Adrenal gland (tissue), 19 donors: ENCODE measurements at places on chromosomes 4 and X. TPM values are rescaled to one million over a fixed set of nuclear protein-coding genes. Genes with fewer than 3 reads are reported as not detected.

DNA sequence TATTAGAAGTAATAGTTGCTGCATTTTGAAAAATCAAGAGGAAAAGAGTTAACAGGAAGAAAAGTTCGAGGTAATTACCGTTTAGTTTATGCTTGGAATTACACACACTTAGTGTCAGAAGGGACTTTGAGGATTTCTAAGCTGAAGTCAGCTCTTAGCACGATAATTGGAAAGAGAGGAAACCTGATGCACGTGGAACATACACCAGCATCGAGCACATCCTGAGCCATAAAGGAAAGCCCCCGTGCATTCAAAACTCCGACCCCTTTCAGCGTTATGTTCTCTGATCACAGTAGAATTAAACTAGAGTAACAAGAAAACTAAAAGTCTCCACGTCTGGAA, 400 bp upstream of the PAQR3 start:
- no peak overlapping the region for H3K27ac ChIP-seq
- H3K27me3 ChIP-seq: no peaks in the 10 kb centered on the region
- no peak overlapping the region for H3K4me3 ChIP-seq
- no peaks in the 10 kb centered on the region for H3K36me3 ChIP-seq
- peaks cover 11% of the 10 kb centered on the region for H3K4me1 ChIP-seq

- no peak overlapping the region for H3K27ac ChIP-seq
- no peak for DNase-seq
Observed at GRCh38 chr4:19472666-19473065, 779.0 kb upstream of the SLIT2 start.

GRCh38 chrX:43316146-43316545, 340.0 kb upstream of the MAOA start:
- H3K27ac ChIP-seq: no peak overlapping the region
- H3K27me3 ChIP-seq: peaks cover 13% of the 10 kb centered on the region
- H3K36me3 ChIP-seq: no peaks in the 10 kb centered on the region
- H3K4me3 ChIP-seq: no peak overlapping the region

- H3K27ac ChIP-seq: no peak overlapping the region
- DNase-seq: no peak
- H3K4me1 ChIP-seq: no peaks in the 10 kb centered on the region
- no peak overlapping the region for H3K4me3 ChIP-seq
Observed at GRCh38 chrX:150256297-150256650, 106.8 kb upstream of the MAMLD1 start.

DNA sequence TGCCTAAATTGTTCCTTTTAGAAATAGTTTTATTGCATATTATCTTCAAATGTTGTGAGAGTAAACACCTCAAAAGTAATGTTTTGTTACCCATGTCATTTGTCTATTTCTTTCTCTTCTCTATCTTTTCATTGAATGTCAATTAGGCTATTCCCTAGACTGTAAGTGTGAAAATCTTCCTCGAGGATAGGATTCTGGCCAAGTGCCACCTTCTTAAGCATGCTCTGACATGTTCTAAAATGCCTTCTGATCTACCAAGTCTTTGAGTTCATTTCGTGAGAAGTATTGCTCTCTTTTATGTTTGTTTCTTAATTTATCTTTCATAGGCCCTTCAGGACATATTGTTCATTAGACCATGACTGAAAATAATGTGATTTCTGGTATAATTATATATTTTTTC, 44.1 kb upstream of the TLL1 start:
- no peaks in the 10 kb centered on the region for H3K4me1 ChIP-seq
- H3K27me3 ChIP-seq: no peaks in the 10 kb centered on the region
- H3K4me3 ChIP-seq: no peak overlapping the region
- no peaks in the 10 kb centered on the region for H3K36me3 ChIP-seq
- no peak for DNase-seq

DNA sequence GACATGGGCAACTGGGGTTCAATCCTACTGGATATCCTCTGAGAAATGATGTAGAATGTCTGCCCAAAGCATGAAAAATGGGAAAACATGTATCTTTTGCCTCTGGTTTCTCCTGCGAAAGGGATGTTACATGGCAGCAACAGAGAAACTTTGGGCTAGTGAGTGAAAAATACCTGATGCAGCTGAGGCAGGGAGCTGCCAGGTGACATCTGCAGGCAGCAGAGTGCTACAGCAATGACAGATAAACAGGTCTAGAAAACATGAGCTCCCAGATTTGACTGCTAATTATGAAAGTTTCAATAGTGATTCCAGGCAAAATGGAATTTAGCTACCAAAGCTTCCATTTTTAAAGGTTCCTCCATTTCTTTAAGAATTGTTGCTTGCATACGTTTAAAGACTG, 4.8 kb upstream of the CXCL1 start:
- H3K4me3 ChIP-seq: no peak overlapping the region
- H3K27ac ChIP-seq: no peak overlapping the region
- no peak for DNase-seq
- H3K36me3 ChIP-seq: no peaks in the 10 kb centered on the region
- peaks cover 4% of the 10 kb centered on the region for H3K27me3 ChIP-seq
- H3K4me1 ChIP-seq: peaks cover 4% of the 10 kb centered on the region

DNA sequence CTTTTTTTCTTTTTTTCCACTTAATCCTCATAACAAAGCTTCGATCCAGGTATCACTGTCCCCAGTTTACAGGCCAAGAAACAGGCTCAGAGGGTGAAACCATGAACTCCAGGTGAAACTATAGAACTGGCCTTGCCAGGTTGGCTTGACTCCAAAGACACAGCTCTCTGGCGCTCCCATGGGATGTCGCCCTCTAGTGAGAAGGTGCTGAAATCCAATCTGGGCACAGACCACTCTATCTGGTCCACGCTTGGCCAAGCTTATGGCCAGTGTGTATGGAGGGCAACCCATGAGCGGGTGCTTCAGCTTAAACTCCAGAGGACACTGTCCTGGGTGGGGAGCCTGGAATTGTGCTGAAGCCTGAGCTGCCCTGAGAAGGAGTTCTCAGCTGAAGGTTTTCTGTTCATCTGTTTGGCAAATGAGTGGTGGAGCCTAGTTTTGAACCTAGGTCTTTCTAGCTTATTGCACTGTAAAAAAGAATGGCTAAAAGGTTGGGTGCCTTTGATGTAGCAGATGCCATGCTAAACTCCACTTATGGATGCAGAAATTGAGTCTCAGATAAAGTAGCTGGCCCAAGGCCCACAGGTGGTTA, 70.5 kb downstream of the SEL1L3 start:
- H3K27ac ChIP-seq: no peak overlapping the region
- DNase-seq: no peak
- H3K4me3 ChIP-seq: no peak overlapping the region
- H3K36me3 ChIP-seq: no peaks in the 10 kb centered on the region
- H3K27me3 ChIP-seq: no peaks in the 10 kb centered on the region
- no peaks in the 10 kb centered on the region for H3K4me1 ChIP-seq

GRCh38 chr4:189136462-189136861, 804.2 kb upstream of the FRG1 start:
- H3K27me3 ChIP-seq: no peaks in the 10 kb centered on the region
- H3K4me3 ChIP-seq: no peak overlapping the region
- no peaks in the 10 kb centered on the region for H3K36me3 ChIP-seq

DNA sequence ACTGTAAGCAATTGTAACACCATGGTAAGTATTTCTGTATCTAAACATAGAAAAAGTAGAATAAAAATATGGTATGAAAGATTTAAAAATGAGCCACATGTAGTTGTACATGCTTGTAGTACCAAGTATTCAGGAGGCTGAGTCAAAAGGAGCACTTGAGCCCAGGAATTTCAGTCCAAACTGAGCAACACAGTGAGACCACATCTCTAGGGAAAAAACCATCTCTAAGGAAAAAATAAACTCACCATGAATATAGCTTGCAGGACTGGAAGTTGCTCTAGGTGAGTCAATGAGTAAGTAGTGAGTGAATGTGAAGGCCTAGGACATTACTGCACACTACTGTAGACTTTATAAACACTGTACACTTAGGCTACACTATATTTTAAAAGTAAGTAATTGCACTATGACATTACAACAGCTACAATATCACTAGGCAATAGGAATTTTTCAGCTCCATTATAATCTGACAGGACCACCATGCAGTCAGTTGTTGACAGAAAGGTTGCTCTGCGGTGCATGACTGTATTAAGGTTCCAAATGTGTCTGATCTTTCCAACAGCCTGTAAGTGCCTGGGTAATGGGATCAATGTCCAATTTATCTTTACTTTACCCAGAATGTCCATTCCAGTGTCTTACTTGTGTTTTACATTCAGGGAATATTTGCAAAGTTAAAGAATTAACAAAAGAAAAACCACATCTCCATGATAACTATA, 28.9 kb upstream of the LRBA start:
- H3K4me1 ChIP-seq: no peaks in the 10 kb centered on the region
- H3K27ac ChIP-seq: no peak overlapping the region
- H3K4me3 ChIP-seq: no peak overlapping the region
- H3K27me3 ChIP-seq: no peaks in the 10 kb centered on the region
- no peak for DNase-seq

- no peak overlapping the region for H3K27ac ChIP-seq
- H3K27me3 ChIP-seq: no peaks in the 10 kb centered on the region
- H3K4me1 ChIP-seq: no peaks in the 10 kb centered on the region
Observed at GRCh38 chrX:34893741-34894140, 48.9 kb upstream of the FAM47B start.

- no peak overlapping the region for H3K27ac ChIP-seq
- no peak for DNase-seq
- no peak overlapping the region for H3K4me3 ChIP-seq
Observed at GRCh38 chr4:12635629-12636028, 848.5 kb downstream of the RAB28 start.

- no peak for DNase-seq
- no peaks in the 10 kb centered on the region for H3K4me1 ChIP-seq
- no peaks in the 10 kb centered on the region for H3K36me3 ChIP-seq
- no peak overlapping the region for H3K27ac ChIP-seq
- H3K27me3 ChIP-seq: no peaks in the 10 kb centered on the region
Observed at GRCh38 chrX:122119361-122119760, 1064.7 kb upstream of the GRIA3 start.

- no peaks in the 10 kb centered on the region for H3K36me3 ChIP-seq
- H3K4me3 ChIP-seq: no peak overlapping the region
- H3K27me3 ChIP-seq: no peaks in the 10 kb centered on the region
- H3K4me1 ChIP-seq: no peaks in the 10 kb centered on the region
- DNase-seq: no peak
Observed at GRCh38 chr4:174135530-174135929, 147.9 kb downstream of the FBXO8 start.

DNA sequence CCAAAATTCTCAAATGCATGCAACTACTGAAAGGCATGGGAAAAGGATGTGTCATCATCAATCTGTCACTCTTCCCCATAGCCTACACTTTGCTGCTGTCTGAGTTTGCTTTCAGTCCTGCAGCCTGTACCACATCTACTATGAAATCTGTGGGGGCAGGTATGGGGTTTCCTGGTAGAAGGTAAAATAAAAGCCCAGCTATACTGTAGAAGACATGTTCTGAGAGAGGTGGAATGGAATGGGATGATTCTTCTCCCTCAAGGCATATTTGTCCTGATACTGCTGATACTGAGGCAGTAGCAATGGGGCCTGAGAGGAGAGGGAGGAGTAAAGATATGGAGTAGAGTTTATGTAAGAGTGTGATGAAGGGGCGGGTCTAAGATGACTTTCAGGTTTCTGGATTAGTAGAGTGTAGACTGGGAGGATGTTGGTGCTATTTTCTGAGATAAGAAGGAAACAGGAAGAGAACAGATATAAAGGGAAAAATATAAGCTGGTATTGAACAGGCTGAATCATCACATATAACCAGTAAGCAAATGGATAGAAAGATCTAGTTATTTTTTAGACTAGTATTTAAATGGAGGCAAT, 38.7 kb upstream of the GYPA start:
- H3K27me3 ChIP-seq: no peaks in the 10 kb centered on the region
- H3K36me3 ChIP-seq: no peaks in the 10 kb centered on the region
- DNase-seq: no peak
- no peak overlapping the region for H3K4me3 ChIP-seq
- H3K27ac ChIP-seq: no peak overlapping the region

DNA sequence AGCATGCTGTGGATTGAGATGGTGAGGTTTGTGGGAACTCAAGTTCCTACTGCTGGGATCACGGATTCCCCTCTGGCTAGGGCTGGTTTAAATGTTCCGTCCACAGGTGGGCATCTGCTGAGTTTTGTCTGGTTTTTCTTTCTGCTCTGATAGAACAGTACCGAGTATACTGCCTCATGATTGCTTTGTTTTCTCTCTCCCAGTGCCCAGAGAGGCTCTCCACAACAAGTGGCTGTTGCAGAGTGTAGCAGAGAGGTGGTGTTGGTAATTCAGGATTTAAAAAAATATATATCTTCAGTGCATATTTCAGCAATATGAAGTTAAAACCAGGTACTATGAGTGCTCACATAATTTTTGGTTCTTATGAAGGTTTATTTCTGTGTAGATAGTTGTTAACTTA, 213.7 kb downstream of the TEX13C start:
- DNase-seq: no peak
- H3K4me3 ChIP-seq: no peak overlapping the region
- H3K27me3 ChIP-seq: no peaks in the 10 kb centered on the region

- peaks cover 3% of the 10 kb centered on the region for H3K4me1 ChIP-seq
- H3K36me3 ChIP-seq: no peaks in the 10 kb centered on the region
- H3K27me3 ChIP-seq: peaks cover 17% of the 10 kb centered on the region
- no peak for DNase-seq
- no peak overlapping the region for H3K27ac ChIP-seq
- H3K4me3 ChIP-seq: no peak overlapping the region
Observed at GRCh38 chr4:89906316-89906715, 11.7 kb downstream of the MMRN1 start.

GRCh38 chr4:38902695-38903094, 35.1 kb downstream of the FAM114A1 start:
- no peaks in the 10 kb centered on the region for H3K27me3 ChIP-seq
- no peak for DNase-seq
- H3K27ac ChIP-seq: no peak overlapping the region
- H3K4me1 ChIP-seq: peaks cover 41% of the 10 kb centered on the region
- no peaks in the 10 kb centered on the region for H3K36me3 ChIP-seq

DNA sequence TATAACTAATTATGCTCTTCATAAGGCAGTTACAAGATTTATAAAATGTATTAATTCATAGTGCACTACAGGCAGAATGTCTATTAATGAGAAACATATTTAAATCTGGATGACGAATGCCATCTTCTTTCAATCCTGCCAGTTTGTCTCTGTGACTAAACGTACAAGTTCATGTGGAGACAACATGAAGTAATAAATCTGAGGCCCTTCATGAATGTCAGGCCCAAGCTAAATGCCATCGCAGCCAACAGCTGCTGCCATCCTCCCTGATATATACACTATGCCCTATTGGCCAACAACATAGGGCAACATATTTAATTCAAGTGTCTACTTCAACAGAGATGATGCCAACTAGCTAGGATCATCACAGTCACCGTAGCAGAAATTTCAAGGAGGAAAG, 43.7 kb downstream of the TSPAN5 start:
- H3K36me3 ChIP-seq: no peaks in the 10 kb centered on the region
- H3K27ac ChIP-seq: no peak overlapping the region
- no peak overlapping the region for H3K4me3 ChIP-seq
- no peaks in the 10 kb centered on the region for H3K4me1 ChIP-seq
- DNase-seq: no peak

GRCh38 chr4:186486172-186486571, 69.2 kb downstream of the MTNR1A start:
- H3K27ac ChIP-seq: no peak overlapping the region
- H3K27me3 ChIP-seq: no peaks in the 10 kb centered on the region
- H3K36me3 ChIP-seq: no peaks in the 10 kb centered on the region
- no peak for DNase-seq
- no peaks in the 10 kb centered on the region for H3K4me1 ChIP-seq

Gene STAP1
- total RNA-seq: not detected

Gene BEX5
- total RNA-seq: 4.7 TPM

Gene TEX13D
- not detected for total RNA-seq

Gene LONRF3
- 1.3 TPM for total RNA-seq

Gene GRPR
- total RNA-seq: not detected

Gene PHEX
- total RNA-seq: not detected

Gene ERAS
- not detected for total RNA-seq
